Germinal center (tissue), 1 donor: ENCODE measurements at places on chromosomes 2 and 18.

- no peak for DNase-seq
These were observed 43.1 kb upstream of the GPC1 start for GRCh38 chr2:240392084-240392947.

- peak; percentile 59 for DNase-seq
These were observed 1.6 kb downstream of the KLHL14 start for GRCh38 chr18:32771169-32771751.

DNA sequence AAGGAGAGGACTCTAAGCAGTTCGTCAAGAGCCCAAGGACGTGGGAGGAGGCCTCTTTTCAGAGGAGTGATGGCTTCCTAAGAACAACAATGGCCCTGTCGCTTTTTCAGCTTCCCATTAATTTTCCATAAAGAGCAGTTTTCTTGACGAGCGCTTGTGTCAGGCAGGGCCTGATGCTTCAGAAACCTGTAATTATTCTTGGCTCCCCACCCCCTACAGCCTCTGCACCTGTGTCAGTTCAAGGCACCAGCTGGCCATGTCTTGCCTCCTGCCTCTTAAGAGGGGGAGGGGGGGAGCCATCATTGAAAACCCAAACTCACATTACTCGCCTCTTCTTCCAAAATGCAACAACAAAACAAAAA, 32.3 kb downstream of the KLF7 start:
- no peak for DNase-seq

DNA sequence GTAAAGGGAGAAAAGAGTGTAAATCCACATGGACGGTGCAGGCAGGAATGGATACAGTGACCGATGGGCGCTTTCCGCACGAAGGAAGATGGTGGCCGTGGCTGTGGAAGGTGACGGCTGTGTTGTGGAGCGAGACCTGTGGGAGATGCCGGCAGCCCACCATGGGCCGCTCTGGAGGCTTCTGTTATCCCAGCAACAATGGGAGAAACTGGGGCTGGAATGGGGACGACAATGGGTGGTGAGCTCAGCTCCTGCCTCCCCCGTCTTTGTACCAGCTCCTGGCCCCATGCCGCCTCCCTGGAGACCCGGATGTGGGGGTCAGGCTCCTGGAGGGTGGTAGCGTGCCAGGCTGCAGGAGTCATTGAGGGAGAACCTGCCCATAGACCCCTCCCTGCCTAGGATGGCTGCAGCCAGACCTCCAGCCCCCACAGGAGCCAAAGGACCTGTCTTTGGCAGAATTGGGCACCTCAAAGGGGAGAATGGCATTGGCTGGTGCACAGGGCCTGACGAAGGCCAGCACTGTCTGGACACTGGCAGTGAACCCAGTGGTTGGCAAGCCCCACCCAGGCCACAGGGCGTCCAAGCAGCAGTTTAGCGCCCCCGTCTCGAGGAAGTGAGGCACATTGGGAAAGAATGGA, 72.6 kb downstream of the SLC66A2 start:
- no peak for DNase-seq

GRCh38 chr2:183219888-183220287, 95.6 kb downstream of the NUP35 start:
- no peak for DNase-seq

DNA sequence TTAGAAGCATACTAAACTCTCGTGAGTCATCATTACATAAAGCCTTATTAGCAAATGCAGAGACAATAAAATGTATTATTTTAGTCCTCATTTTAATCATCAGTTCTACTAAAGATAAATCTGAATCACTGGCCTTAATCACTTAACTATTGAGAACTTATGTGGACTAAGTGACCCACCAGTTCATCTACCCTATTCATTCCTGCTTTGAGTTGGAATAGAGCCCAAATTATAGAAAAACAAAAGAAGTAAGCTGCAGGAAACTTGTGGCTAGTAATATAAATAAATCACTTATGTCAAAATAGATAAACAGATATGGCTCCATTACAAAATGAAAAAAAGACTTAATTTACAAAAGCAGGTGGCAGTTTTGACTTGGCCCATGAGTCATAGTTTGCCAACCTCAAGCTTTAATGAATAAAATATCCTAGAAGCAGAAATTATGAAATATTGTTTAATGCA, 851.8 kb upstream of the CRIM1 start:
- DNase-seq = no peak

DNA sequence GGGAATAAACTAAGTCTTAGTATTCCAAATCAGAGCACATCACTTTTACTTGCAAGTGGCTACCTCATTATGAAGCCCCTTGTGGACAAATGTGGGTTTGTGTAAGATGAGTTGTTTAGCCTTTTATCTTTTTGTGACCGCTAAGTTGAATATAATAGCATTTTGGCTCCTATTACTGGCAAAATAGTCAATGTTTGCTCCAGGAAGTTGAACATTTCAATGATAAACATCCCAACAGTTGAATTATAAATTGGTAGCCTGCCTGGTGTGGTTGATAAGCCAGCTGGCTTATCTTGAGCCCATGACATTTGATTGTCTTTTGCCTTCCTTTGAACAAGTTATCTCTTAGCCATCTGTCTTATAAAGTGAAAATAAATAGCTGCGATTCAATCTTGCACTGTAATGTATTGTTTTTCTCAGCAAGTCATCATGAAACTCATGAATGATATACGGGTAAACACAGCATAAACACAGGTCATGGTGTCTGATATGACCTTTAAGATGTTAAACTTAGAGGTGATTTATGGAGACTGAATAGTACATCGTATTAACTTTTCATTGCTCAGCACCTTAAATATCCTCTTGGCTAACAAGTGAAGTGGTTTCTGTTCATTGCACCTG, 338.4 kb downstream of the SOCS6 start:
- DNase-seq = no peak

- DNase-seq = no peak
These were observed 72.7 kb upstream of the MGAT5 start for GRCh38 chr2:134181219-134181618.

GRCh38 chr2:164061129-164061746, 325.4 kb upstream of the FIGN start:
- DNase-seq = peak; percentile 3

DNA sequence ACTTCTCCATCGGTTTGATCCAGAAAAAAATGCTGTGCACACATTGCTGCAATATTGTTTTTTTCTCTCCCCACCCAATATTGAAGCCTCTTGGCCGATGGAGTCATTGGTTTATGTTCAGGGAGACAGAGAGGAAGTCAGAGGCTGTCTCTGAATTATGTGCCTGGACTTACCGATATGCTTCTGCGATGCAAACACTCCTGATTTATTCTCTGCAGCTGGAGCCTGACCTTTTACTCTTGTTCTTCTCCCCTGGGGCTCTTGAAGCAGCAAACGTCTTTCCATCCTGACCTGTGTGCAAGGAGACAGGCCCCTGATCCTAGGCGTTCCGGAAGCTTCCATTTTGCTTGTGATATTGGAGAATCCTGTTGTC, 99.6 kb downstream of the PTGR3 start:
- DNase-seq = no peak

DNA sequence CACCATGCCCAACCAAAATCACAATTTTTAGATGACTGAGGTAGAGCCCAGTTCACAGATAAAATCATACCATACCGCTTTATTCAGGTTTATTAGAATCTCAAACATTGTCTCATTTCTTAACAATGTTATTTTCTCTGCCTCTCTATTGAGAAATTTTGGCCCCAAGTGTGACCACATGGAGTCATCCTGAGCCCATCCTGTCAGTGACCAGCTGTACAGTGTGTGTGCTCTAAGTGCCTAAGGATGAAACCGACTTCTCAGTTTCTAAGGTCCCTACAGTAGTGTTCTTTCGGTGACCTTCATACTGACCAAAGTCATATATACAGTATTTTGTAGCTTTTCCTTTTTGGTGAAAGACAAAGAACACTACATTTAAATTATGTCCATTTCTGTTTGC, 123.7 kb upstream of the MSTN start:
- no peak for DNase-seq

DNA sequence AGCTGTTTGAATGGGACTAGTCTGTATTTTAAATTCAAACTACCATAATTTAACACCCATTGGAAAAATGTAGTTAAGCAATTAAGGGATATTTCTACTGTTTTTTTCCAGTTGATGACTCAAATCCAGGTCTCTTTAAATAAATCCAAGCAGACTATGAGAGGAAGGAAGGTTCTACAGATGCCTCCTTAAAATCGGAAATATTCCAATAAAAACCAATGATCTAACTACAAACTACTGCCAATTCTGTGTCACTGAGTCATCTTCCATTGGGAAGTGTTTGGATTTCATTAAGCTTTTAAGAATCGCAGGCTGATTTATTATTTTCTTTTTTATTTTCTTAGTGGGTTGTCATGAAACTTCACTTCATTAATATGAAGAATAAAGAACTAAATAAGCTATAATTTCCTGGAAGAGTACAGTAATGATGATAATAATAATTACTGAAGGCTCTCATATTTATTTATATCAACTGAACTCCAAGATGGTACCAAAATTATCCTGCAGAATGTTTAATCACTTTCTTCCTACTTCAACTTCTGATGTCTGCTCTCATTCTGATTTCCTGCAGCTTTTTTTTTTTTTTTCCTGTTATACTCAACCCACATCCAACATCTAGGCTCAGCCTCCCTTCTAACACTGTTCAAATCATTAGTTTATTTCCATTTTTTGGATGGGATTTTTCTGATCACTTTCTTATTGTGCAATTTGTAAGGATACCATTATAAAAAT, 166.3 kb upstream of the FN1 start:
- no peak for DNase-seq

DNA sequence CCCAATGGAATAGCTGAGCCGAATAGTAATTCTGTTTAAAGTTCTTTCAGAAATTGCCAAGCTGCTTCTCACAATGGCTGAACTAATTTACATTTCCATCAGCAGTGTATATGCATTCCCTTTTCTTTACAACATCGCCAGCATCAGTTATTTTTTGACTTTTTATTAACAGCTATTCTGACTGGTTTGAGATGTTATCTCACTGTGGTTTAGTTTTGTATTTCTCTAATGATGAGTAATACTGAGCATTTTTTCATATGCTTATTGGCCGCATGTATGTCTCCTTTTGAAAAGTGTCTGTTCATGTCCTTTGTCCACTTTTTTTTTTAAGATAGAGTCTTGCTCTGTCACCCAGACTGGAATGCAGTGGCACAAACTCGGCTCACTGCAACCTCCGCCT, 100.7 kb downstream of the C2orf74 start:
- DNase-seq = no peak

GRCh38 chr2:71498261-71498701, 44.9 kb downstream of the DYSF start:
- DNase-seq = no peak

DNA sequence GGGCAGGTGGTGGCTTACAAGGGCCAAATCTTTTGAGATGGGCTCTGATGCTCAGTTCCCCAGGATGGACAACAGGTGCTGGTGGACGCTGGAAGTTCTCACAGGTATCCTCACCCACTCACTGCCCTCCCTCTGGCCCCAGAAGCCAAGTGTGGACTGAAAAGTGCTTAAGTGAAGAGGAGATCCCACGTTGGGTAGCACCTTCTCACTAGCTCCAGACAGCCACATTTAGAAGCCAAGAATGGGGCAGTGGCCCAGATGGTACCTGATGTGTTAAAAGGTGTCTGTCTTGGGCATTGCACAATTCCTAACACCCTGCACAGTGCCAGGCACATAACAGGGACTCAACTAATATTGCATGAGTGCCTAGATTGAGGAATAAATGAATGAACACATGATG, 115.3 kb upstream of the TEX51 start:
- no peak for DNase-seq

- DNase-seq = no peak
These were observed 8.8 kb downstream of the NAB1 start for GRCh38 chr2:190657474-190658255.

DNA sequence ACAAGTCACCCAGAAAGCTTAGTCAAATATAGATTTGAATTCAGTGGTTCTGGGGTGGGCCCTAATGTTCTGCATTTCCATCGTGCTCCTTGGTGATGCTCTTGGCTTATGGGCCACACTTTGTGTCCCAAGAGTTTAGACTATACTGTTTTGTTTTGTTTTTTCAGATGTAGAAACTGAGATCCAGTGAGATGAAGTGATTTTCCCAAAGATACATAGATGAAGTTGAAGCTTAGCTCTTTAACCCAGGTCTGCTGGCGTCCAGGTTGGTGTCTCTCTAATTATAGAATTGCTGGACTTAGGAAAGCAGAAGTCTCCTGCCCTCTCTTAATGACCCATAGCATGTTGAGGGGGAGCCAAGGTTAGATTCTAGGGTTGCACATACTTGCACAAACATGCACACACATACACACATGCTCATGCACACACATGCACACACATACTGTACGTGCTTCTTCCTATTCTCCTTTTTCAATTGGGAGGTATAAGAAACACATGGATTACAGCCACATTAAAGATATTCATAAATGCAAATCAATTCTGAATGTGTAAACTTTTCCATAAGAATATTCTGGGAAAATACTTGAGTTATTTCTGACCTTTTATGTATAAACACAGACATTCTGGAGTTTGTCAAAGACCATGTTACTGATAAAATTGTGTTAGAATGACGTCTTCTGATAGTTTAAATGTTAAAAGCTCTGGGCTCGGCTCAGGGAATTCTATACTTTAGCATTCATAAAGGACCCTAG, 41.3 kb upstream of the IL1R1 start:
- DNase-seq = no peak

GRCh38 chr2:240355001-240355891, 80.2 kb upstream of the GPC1 start:
- no peak for DNase-seq

DNA sequence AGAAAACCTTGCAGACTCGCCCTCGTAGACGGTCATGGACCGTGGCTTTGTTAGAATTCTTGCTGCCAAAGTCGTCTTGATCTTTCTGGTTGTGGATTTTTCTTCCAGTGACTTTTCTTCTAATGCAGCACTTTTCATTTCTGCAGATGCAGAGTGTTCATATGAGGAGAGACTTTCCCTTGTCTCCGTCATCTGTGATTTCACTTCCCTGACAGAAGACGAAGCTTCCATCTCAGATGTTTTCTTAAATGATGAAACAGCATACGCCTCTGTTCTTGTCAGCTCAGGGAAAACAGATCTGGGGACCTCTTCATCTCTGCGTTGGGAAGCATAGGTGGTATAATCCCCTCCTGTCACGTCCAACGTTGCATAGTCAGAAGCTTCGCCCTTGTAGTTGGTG, 50.9 kb downstream of the PLEKHA3 start:
- no peak for DNase-seq

DNA sequence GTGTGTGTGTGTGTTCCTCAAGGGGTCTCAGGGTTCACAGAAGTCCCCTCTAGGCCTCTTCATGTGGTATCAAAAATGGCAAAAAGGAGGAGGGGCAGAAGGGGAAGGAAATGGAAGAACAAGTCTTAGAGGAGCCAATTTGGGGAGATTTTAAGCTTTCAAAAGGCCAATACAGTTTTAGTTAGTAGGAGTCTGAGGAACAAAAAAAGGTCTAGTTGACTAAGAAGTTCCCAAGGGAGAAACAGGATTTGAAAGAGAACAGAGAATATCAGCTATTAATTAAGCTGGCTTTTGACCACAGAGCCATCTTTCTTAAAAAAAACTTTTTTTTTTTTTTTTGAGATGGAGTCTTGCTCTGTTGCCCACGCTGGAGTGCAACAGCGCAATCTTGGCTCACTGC, 7.1 kb downstream of the RNF125 start:
- no peak for DNase-seq

GRCh38 chr2:172496160-172496608, 59.7 kb upstream of the PDK1 start:
- DNase-seq = no peak
